HT-29 (cell line): ENCODE measurements at places on chromosomes 6 and 20. TPM values are rescaled to one million over a fixed set of nuclear protein-coding genes. Genes with fewer than 3 reads are reported as not detected.
A peak's percentile ranks its signal among the peaks of the same experiment; 100 is the strongest.

DNA sequence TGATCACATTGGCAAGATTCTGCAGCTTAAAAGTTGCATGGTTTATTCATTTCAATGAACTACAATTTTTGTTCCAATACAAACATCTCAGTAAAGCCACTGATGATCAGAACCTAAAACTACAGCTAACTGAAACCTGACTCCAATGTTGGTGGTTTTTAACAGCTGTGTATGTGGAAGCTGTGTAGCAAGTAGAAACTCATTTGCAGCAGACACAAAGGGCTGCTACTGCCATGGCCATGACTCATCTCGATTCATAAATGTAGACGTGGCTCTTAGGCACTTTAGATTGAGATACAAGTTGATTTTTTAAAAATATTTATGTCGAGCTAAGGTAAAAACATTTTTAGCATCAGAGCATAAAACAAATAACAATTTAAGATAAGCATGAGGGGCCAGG is 19.5 kb upstream of the MAP3K4 start:
- DNase-seq, result no peak

DNA sequence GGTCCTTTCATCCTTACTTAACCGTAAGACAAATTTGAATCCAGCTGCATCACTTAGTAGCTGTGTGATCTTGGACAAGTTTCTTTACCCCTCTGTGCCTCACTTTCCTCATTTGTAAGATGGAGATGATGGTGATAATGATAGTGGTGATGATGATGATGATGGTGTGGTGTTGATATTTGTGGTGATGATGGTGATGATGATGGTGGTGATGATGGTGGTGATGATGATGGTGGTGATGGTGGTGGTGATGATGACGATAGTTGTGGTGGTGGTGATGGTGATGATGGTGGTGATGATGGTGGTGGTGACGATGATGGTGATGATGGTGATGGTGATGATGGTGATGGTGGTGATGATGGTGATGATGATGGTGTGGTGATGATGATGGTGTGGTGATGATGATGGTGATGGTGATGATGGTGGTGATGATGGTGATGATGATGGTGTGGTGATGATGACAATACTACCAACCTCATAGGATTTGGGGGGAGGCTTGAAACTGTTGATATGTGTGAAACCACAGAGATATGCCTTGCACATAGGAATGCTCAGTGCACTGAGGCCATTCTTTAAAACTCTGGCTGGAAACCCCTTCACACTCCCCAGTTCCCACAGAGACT is 233.2 kb downstream of the LY86 start:
- no peak for DNase-seq

DNA sequence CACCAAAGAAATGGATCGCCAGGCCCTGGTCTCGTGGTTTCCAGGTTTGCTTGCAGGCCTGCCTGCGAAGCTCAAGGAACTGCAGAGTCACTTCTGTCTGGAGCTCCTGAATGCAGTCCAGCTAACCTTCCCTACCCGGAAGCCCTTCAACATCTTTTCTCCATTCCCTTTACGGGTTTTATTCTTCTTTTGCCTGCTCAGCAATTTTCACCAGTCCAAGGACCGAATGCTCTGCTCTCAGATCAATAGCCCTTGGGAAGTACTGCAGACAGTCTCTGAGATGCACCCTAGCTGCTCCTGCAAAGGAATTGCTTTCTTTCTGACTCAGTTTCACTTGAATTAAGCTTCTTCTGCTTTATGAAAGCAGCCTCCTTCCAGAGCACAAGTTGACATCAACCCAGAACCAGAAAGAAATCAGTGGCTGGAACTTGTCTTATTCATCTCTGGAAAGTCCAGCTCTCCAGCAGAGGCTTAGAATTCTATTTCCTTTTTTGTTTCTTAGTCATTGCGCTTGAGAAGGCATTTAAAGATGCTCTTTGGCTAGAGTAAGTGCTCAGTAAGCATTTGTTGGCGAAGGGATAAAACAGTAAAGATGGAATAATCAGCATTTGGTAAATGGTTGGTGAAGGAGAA is 18.7 kb upstream of the YWHAB start:
- no peak for DNase-seq

Gene DEF6
- total RNA-seq, result 2.0 and 3.2 TPM in 2 replicates

- DNase-seq, result no peak
These were observed 523.6 kb upstream of the RNF217 start for GRCh38 chr6:124438546-124439065.

- no peak for DNase-seq
These were observed 46.7 kb upstream of the CARMIL1 start for GRCh38 chr6:25232479-25232878.

Gene RSPO3
- not detected in 2 replicates for total RNA-seq

DNA sequence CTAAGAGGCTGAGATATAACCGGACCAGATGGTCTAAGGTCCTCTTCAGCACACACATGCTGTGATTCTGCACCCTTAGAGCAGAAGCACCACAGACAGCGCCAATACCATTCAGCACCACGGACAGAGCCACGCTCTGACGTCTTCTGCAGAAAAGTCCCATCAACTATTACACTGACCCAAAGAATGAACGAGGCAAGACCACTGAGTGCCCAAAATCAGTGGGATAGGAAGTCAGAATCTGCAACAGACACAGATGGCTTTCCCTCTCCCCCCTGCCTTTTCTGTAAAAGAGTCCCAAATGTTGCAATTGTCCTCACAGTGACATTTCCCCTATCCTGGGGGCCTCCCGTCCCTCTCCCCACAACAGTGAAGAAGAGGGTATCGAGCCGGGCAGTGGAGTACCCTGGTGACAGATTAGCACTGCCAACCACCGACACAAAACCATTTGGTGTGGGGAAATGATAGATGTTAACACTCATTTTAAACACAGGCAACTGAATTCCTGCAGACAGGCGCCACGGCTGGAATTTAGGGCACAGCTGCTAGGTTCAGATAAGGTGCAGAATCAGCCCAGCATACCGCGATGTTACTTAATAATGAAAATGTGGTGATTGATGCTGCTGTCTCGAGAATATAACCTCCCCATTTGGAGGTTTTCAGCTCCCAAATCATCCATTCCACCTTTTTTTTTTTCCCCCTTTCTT is 66.6 kb upstream of the CTNNBL1 start:
- peak; percentile 80 for DNase-seq

DNA sequence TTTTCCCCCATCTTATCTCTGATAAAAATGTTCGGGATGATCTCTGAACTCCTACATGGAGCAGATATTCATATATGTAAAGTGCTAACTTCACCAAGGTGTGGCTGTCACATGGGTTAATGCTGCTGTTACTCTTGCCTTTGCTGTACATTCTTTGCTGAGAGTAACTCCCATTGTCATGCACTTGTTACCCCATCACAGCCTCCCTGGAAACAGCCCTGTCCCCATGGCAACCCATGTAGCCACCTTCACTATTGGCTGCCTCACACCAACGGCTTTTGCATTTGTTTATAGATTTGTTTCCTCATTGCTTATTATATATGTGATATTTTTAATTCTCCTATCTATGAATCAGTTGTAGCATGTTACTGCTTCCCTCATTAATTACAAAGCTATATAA is 17.3 kb upstream of the IBTK start:
- DNase-seq, result no peak

Gene LGSN
- not detected in 2 replicates for total RNA-seq

GRCh38 chr20:8492173-8492572 is 360.1 kb downstream of the PLCB1 start:
- DNase-seq, result no peak

- DNase-seq, result peak; percentile 12
These were observed 1.8 kb downstream of the ECHDC1 start for GRCh38 chr6:127341471-127342202.

- peak; percentile 36 for DNase-seq
These were observed 639 bp upstream of the RCAN2 start for GRCh38 chr6:46491628-46492547.

Gene NQO2
- 24.4 and 28.5 TPM in 2 replicates for total RNA-seq

- DNase-seq, result no peak
These were observed 44.6 kb downstream of the APCDD1L start for GRCh38 chr20:58470336-58471192.

GRCh38 chr20:38275815-38276550 is 15.4 kb upstream of the KIAA1755 start:
- DNase-seq, result no peak

Gene RIPOR3
- 0.31 and 0.39 TPM in 2 replicates for total RNA-seq

GRCh38 chr6:42890311-42891198 is 11.1 kb downstream of the RPL7L1 start:
- peak; percentile 97 for DNase-seq

DNA sequence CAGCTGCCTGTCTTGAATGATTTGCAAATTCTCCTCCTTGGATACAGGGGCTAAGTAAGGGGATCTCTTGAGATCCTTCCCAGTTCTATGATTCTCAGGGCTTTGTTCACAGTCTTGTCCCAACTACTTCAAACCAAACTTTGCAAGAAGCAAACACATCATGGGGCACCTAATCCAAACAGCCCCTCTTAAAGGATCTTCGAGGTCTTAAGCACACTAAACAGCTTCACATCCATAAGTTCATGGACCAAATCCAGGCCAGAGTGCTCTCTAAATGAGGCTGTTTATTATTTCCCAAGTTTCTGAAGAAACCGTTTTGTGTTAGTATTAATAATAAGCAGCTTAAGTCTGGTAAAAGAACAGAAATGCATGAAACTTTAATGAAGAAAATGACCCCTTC is 75.2 kb downstream of the KIF6 start:
- no peak for DNase-seq

Gene POU5F1
- total RNA-seq, result 1.7 and 2.6 TPM in 2 replicates

- peak; percentile 56 for DNase-seq
These were observed 39.7 kb upstream of the TULP1 start for GRCh38 chr6:35552285-35552917.

Gene MATN4
- 0.13 and 0.46 TPM in 2 replicates for total RNA-seq

DNA sequence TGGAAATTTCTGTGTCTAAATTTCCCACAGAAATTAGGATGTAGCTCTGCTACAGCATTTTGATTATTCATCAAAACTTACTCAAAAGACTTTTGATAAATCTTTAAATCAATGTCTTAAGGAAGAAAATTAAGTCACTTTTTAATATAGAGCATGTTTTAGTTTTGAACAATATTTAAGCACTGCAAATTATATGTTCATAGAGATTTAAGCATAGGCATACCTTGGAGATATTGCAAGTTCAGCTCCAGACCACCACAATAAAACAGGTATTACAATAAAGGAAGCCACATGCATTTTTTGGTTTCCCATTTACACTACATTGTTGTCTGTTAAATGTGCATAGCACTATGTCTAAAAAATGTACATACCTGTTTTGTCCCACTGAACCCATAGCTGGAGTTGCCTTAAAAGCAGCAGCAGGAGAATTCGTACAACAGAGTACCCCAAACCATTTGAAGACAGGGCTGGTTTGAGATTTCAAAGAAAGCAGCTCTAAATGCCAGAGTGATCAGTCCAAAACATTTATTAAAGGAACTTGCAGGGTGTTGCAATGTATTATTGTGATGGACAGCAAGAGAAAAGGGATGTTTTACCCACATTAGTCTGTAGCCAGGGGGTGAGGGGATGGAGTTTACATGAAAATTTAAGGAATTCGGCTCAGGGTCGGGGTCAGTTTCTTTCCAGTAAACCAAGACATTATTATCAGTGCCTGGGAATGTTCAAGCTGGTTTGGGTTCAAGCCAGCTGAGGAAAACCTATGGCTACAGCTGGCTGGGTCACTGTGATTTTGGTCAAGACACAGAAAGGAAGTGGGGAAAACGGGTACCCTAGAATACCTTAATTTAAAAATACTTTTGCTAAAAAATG is 6.3 kb upstream of the LOC128125822 start:
- DNase-seq, result no peak

Gene HLA-DQB1
- not detected in 2 replicates for total RNA-seq

Gene ZCCHC3
- 15.5 and 16.8 TPM in 2 replicates for total RNA-seq

Gene PLA2G7
- total RNA-seq, result not detected in 2 replicates

- DNase-seq, result no peak
These were observed 78.9 kb upstream of the SCP2D1 start for GRCh38 chr20:18734525-18735189.

DNA sequence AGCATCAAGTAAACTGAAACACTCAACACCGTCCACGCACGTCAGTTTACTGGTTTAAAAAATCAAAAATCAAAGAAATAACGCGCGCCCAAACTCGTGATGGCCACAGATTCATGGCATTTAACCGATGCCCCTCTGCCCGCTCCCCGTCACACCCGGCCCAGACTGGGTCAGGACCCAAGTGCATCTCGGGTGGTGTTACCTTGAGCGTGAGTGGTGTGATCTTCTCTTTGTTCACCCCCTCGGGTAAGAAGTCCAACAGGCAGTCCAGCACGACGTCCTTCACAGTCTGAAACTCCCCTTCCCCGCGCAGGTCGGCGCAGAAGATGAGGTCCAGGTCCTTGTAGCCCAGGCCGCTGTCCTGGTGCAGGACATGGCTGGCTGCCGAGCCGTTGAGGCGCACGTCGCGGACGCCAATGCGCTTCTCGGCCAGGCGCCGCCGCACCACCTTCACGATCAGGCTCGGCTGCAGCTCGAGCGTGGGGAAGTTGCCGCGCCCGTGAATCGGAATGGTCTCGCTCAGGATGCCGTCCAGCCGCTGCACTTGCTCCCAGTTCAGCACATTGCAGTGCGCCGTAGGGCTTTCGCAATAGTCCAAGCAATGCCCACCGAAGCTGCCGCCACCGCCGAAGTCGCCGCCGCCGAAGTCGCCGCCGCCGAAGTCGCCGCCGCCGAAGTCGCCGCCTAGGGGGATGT is 945 bp downstream of the TENT5A start:
- DNase-seq, result peak; percentile 57

- DNase-seq, result no peak
These were observed 1.3 kb downstream of the SLC22A16 start for GRCh38 chr6:110475066-110475653.

Gene VAPB
- 15.6 and 16.2 TPM in 2 replicates for total RNA-seq

GRCh38 chr6:44730771-44731391 is 343.4 kb downstream of the CDC5L start:
- peak; percentile 58 for DNase-seq

DNA sequence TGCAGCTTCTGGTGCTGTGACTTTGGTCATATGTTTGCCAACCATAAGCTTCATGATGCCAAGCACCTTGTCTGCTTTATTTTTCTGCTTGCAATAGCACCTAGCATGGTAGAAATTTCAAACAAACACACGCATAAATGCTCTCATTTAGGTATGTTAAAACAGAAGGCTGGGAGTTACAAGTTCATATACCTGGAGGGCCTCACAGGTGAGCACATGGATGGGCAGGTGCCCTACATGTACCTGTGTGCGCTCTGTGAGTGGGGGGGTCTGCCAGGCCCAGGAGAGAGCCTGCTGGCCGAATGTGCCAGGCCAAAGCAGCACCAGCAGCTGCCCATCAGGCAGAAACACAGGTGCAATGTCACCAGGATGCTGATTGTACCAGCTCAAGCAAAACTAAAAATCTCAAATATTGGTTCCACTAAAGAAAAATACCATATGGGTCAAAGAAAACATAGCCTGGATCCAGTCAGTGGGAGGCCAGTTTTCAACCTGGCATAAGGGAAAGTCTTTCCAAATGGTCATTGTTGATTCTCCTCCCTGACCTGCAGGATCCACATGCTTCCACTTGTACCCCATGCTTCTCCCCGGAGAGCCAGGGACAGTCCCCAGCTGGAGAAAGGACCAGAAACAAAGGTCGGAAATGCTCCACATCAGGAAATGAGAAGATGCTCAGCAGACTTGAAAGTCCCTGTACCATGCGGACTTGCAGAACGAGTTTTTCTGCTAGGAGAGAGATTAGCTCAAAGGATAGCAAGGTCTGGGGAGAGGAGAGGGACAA is 7.2 kb upstream of the PFDN4 start:
- peak; percentile 82 for DNase-seq
